ENCODE measurements at places on chromosomes 12 and 14.

DNA sequence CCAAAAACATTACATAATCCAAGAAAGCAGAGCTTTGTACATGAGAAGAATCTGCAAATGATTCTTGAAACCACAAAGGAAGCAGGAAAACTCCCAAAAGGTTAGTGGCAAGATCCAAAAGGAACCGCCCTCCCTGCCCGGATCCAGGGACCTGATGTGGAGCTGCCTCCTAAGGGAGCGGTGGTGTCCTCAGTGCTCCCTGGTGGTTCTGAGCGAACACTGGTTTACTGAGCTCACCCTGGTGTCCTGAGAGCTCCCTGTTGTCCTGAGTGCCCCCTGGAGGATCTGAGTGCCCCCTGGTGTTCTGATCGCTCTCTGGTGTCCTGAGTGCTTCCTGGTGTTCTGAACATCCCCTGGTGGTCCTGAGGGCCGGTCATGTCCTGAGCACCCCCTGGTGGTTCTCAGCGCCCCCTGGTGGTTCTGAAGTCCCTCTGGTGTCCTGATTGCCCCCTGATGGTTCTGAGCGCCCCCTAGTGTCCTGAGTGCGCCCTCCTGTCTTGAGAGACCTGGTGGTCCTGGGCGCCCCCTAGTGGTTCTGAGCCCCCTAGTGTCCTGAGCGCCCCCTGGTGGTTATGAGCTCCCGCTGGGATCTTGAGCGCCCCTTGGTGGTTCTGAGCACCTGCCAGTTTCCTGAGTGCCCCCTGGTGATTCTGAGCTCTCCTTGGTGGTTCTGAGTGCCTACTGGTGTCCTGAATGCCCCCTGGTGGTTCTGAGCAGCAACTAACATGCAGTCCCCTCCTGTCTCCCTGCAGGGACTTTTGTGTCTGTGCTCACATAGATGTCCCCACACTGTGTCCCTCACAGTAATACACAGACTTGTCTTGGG lies 891.1 kb downstream of the TMEM121 start:
- DNase-seq = peak; percentile 64

GRCh38 chr12:112031472-112031871 lies 18.2 kb downstream of the ERP29 start:
- no peak for DNase-seq

GRCh38 chr14:74202113-74202512 lies 37.1 kb upstream of the VSX2 start:
- DNase-seq = no peak

GRCh38 chr14:62117010-62117750 lies 355.0 kb downstream of the SNAPC1 start:
- DNase-seq = peak; percentile 52

- DNase-seq = no peak
These were observed 12.5 kb upstream of the CLEC4E start for GRCh38 chr12:8553088-8553627.

DNA sequence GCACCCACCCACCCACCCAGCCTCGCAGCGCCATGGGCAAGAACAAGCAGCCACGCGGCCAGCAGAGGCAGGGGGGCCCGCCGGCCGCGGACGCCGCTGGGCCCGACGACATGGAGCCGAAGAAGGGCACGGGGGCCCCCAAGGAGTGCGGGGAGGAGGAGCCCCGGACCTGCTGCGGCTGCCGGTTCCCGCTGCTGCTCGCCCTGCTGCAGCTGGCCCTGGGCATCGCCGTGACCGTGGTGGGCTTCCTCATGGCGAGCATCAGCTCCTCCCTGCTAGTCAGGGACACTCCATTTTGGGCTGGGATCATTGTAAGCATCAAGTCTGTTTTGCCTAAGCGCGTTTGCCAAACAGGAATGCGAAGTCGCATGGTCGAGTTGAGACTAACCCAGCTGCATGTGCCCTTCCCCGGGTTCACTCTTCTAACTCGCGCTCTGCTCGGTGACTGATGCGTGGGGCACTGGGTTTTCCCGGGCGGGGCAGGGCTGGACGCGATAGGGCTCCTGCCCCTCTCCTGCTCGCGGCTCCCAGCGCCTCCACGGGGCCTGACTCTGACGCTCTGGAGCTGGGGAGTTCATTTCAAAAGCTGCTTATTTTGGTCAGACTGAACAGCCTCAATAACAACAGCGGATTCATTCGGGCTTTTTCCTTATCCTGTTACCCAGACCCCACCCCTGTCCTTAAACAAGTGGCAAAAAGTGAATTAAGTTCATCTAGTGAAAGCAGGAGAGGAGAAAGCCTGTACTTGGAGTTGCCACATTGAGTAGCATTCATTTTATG lies 458 bp downstream of the SSPN start:
- DNase-seq = no peak

Measured in stimulated activated CD4-positive, alpha-beta T cell treated with anti-CD3 and anti-CD28 coated beads, Interleukin-1b, Interleukin-23, amount 100 ng/mL, for 4 hours (primary cell).